Activated CD4-positive, alpha-beta T cell treated with anti-CD3 and anti-CD28 coated beads for 36 hours (primary cell): ENCODE measurements at places on chromosomes 5 and 9. TPM values are rescaled to one million over a fixed set of nuclear protein-coding genes. Genes with fewer than 3 reads are reported as not detected.

Gene INSL4
- not detected for total RNA-seq

GRCh38 chr9:35675732-35676392 lies 2.1 kb downstream of the CA9 start:
- peak; percentile 63 for DNase-seq
- no peak overlapping the region for H3K27ac ChIP-seq
- H3K4me3 ChIP-seq, result peak overlapping the region; percentile 54
- H3K36me3 ChIP-seq, result no peaks in the 10 kb centered on the region
- peaks cover 9% of the 10 kb centered on the region for H3K27me3 ChIP-seq
- H3K4me1 ChIP-seq, result peaks cover 10% of the 10 kb centered on the region

DNA sequence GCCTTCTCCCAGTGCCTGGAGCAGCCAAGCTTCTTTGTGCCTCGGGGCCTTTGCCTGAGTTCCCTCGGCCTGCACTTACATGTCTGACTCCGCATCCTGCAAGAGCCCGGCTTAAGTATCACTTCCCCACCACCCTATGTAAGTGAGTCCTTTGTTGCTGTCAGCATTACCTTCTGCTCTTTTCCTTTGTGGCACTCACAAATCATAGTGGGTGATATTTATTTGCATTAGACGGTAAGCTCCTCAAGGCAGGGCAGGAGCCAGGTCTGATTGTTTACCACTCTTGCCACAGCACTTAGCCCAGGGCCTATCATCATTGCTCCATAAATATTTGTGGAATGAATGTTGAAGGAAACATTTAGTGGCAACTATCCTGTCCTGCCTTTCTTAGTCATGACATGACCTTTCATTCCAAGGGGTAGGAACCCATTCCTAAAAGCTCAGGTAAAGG lies 4.8 kb downstream of the GM2A start:
- no peak overlapping the region for H3K27ac ChIP-seq
- no peak for DNase-seq
- no peak overlapping the region for H3K4me3 ChIP-seq
- H3K27me3 ChIP-seq, result no peaks in the 10 kb centered on the region

GRCh38 chr5:172920447-172920849 lies 38.8 kb upstream of the RPL26L1 start:
- no peak overlapping the region for H3K27ac ChIP-seq
- peaks cover 13% of the 10 kb centered on the region for H3K4me1 ChIP-seq
- H3K27me3 ChIP-seq, result no peaks in the 10 kb centered on the region
- DNase-seq, result no peak
- peaks cover 11% of the 10 kb centered on the region for H3K36me3 ChIP-seq
- H3K4me3 ChIP-seq, result no peak overlapping the region

DNA sequence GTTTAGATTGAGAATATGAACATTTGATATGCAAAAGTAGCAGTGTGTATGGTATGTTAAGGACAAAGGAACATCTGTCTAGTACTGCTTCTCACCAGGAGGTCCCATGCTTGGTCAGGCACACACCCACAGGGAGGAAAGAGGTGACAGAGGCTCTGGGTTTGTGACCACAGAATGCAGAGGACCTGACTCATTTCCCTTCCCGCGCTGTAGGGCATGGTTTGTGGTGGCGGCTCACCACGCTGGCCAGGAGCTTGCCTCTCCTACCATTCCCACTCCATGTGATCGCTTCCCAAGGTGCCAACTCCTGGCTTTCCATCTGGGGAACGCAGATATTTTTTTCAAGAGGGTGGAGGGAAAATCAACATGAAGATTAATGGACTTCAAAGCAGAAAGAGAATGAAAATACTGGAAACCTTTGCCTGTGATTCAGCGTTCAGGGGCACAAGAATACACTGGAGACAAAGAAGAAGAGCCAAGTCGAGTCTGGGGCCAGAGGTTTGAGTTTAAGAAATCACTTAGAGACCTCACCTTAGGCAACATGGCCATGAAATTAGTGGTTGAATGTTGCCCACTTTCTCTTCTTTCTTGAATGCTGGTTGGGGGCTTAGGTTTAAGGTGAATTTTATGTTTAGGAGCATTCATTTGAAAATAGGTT lies 477.8 kb downstream of the CCDC171 start:
- no peaks in the 10 kb centered on the region for H3K36me3 ChIP-seq
- H3K4me3 ChIP-seq, result no peak overlapping the region
- H3K4me1 ChIP-seq, result peaks cover 5% of the 10 kb centered on the region
- peaks cover 2% of the 10 kb centered on the region for H3K27me3 ChIP-seq
- DNase-seq, result peak; percentile 60
- H3K27ac ChIP-seq, result no peak overlapping the region

Gene C5
- total RNA-seq, result 2.3 TPM

DNA sequence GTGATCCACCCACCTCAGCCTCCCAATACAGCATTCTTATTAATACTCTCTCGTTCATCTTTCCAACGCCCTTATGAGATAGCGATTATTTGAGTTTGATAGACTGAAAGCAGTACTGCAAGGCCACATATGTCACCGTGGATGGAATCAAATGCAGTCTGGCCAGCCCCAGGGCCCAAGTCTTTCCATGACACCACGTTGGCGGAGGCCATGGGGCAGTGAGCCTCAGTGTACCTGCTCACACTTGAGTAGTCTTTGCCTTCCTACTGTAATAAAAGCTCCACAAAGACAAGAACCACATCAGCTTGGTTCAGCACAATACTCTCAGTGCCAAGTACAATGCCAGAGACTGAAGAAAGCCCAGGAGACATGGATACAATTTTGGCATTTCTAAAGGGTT lies 88.5 kb downstream of the TTLL11 start:
- H3K4me3 ChIP-seq, result no peak overlapping the region
- H3K27me3 ChIP-seq, result no peaks in the 10 kb centered on the region
- H3K27ac ChIP-seq, result no peak overlapping the region
- no peaks in the 10 kb centered on the region for H3K4me1 ChIP-seq
- DNase-seq, result no peak
- H3K36me3 ChIP-seq, result no peaks in the 10 kb centered on the region

Gene AMBP
- not detected for total RNA-seq

GRCh38 chr9:69028754-69029153 lies 6.8 kb upstream of the FXN start:
- DNase-seq, result peak; percentile 51
- H3K27ac ChIP-seq, result no peak overlapping the region
- no peak overlapping the region for H3K4me3 ChIP-seq
- peaks cover 35% of the 10 kb centered on the region for H3K4me1 ChIP-seq
- no peaks in the 10 kb centered on the region for H3K36me3 ChIP-seq
- H3K27me3 ChIP-seq, result no peaks in the 10 kb centered on the region

DNA sequence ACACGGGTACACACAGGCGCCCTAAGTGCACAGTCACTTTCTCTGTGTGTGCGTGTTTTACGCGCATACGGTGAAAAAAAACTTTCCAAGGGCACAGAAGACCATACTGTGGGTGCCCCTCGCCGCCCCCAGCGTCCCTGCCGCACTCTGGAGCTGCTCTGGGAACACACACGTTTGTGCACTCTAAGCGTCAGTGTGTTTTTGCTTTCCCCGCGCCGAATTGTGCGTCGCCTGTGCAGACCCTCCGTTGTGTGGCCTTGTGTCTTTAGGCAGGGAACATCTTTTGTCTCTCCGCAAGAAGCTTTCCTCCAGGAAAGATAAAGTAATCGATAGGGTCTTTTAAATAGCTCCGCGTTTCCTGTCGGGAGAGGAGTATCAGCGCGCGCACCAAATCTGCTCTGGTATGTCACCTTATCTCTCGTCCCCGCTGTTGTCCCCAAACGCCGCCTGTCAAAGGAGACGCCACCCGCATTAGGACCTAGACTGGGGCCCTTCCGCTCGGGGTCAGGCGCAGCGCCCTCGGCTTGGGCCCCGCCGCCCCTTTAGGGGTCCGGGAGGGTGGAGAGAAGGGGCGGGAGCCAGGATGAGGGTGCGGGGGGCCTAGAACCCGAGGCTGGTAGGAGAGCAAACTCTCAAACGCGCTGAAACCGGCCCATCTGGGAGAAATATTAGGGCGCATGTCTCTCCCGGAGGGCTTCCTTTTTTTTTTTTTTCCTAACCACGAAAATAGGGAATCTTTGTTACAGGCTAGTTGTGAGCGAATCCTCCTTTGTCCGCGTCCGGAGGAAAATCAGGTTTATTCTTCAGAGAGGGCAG lies 10.5 kb upstream of the NKX2-5 start:
- H3K27ac ChIP-seq, result no peak overlapping the region
- no peaks in the 10 kb centered on the region for H3K36me3 ChIP-seq
- no peak for DNase-seq
- H3K4me3 ChIP-seq, result peak overlapping the region; percentile 21
- H3K27me3 ChIP-seq, result peaks cover 71% of the 10 kb centered on the region

DNA sequence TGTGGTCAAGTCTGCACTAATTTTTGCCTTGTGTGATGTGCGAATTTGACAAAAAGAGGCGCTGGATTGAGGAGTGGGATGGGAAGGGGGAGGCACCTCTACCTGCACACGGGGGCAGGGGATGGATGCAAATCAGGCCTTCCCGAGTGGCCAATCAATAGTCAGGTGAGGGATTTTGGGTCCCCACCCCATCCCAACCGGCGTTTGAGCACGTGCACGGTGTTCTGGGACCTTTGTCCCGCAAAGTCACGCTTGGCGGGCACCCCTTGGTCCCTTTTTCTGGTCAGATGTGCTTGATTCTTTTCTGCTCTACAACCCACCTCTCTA lies 685 bp upstream of the ADAMTS19 start:
- peaks cover 1% of the 10 kb centered on the region for H3K36me3 ChIP-seq
- H3K27ac ChIP-seq, result no peak overlapping the region
- no peak for DNase-seq
- H3K4me3 ChIP-seq, result no peak overlapping the region
- peaks cover 11% of the 10 kb centered on the region for H3K4me1 ChIP-seq

DNA sequence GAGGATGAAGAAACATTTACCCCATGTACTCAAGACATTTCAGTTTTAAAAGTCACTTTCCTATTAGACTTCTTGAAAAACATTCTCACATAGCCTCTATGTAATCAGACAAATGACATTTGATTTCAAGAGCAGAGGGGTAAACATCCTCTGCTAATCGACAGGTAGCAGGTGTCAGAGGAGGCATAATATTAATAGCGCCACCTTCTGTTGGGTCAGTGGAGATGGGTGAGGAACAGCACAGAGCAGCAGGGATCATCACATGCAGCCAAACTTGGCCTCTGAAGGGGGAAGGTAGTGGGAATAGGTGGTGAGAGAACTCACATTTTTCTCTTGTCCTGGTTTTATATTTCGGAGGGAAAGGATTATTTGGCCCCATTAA lies 3.3 kb upstream of the LSM11 start:
- peak; percentile 32 for DNase-seq
- H3K4me1 ChIP-seq, result peaks cover 13% of the 10 kb centered on the region
- H3K36me3 ChIP-seq, result peaks cover 31% of the 10 kb centered on the region
- H3K27me3 ChIP-seq, result no peaks in the 10 kb centered on the region

Gene SLC6A19
- not detected for total RNA-seq

GRCh38 chr5:1173485-1174070 lies 27.8 kb upstream of the SLC6A19 start:
- no peak for DNase-seq
- H3K4me1 ChIP-seq, result no peaks in the 10 kb centered on the region
- H3K27me3 ChIP-seq, result no peaks in the 10 kb centered on the region
- H3K4me3 ChIP-seq, result no peak overlapping the region

GRCh38 chr5:123610665-123611405 lies 98.9 kb downstream of the CSNK1G3 start:
- peaks cover 11% of the 10 kb centered on the region for H3K4me1 ChIP-seq
- H3K36me3 ChIP-seq, result peaks cover 5% of the 10 kb centered on the region
- H3K4me3 ChIP-seq, result no peak overlapping the region

Gene PCDHB10
- total RNA-seq, result not detected

GRCh38 chr5:86570427-86571083 lies 47.2 kb upstream of the COX7C start:
- no peaks in the 10 kb centered on the region for H3K27me3 ChIP-seq
- no peaks in the 10 kb centered on the region for H3K36me3 ChIP-seq
- no peak overlapping the region for H3K4me3 ChIP-seq
- DNase-seq, result no peak
- no peaks in the 10 kb centered on the region for H3K4me1 ChIP-seq
- no peak overlapping the region for H3K27ac ChIP-seq

GRCh38 chr5:38803246-38803645 lies 42.6 kb upstream of the OSMR start:
- no peak overlapping the region for H3K27ac ChIP-seq
- H3K4me1 ChIP-seq, result peaks cover 6% of the 10 kb centered on the region
- no peaks in the 10 kb centered on the region for H3K36me3 ChIP-seq
- DNase-seq, result no peak
- peaks cover 7% of the 10 kb centered on the region for H3K27me3 ChIP-seq
- no peak overlapping the region for H3K4me3 ChIP-seq

- DNase-seq, result no peak
- no peaks in the 10 kb centered on the region for H3K36me3 ChIP-seq
- H3K27me3 ChIP-seq, result peaks cover 15% of the 10 kb centered on the region
- H3K27ac ChIP-seq, result no peak overlapping the region
- H3K4me3 ChIP-seq, result no peak overlapping the region
Observed at GRCh38 chr5:76166886-76167576, 83.8 kb downstream of the SV2C start.

Gene PCDHGB6
- not detected for total RNA-seq

Gene S100Z
- 1.3 TPM for total RNA-seq

DNA sequence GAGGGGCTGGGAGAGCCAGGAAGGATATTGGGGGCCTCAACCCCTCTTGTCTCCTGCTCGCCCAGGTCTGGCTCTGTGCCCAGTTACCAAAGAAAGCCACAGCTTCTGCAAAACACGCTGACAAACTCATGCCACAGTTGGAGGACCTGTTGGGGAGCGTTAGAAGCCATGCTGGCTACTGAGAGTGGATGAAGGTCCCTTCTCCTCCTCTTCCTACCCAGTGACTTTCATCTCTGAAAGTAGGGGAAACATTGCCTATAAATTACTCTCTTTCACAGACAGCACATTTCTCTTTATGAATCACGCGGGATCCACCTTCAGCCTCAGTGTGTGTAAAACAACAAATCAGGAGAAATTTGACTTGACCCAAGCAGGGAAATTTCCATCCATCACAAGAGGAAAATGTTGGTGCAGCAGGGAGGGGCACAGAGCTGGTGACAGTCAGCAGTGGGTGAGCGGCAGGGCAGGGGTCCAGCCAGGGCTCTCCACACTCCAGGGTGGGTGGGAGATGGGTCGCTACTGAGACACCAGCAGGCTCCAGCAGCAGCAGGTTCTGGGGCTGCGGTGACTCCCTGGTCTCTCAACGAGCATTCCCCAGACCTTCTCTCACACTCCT lies 181.9 kb downstream of the FGF18 start:
- peaks cover 28% of the 10 kb centered on the region for H3K27me3 ChIP-seq
- H3K27ac ChIP-seq, result no peak overlapping the region
- peak; percentile 51 for DNase-seq
- H3K36me3 ChIP-seq, result peaks cover 1% of the 10 kb centered on the region
- H3K4me3 ChIP-seq, result no peak overlapping the region

DNA sequence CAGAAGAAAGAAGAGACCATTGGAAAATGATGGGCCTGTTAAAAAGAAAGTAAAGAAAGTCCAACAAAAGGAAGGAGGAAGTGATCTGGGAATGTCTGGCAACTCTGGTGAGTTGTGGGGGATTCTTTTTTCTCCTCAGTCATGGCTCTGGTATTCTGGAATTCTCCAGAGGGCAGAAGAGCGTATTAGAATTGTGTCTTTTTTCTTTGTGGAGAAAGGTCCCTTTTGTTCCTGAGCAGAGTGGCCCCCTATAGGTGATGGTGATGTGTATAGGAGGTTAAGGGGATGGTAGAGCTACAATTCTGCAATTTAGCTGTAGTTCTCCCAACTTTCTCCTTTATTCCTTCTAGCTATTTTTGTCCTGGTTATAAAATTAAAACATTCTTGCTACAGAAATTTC lies 1.6 kb upstream of the DHFR start:
- peaks cover 53% of the 10 kb centered on the region for H3K36me3 ChIP-seq
- DNase-seq, result no peak
- peak overlapping the region; percentile 99 for H3K27ac ChIP-seq
- H3K4me3 ChIP-seq, result peak overlapping the region; percentile 94
- H3K27me3 ChIP-seq, result no peaks in the 10 kb centered on the region
